Activated gamma-delta T cell treated with Interleukin-2 at 50 U/mL for 16 hours (primary cell): ENCODE measurements at places on chromosomes 13 and 19.
A peak's percentile ranks its signal among the peaks of the same experiment; 100 is the strongest.

DNA sequence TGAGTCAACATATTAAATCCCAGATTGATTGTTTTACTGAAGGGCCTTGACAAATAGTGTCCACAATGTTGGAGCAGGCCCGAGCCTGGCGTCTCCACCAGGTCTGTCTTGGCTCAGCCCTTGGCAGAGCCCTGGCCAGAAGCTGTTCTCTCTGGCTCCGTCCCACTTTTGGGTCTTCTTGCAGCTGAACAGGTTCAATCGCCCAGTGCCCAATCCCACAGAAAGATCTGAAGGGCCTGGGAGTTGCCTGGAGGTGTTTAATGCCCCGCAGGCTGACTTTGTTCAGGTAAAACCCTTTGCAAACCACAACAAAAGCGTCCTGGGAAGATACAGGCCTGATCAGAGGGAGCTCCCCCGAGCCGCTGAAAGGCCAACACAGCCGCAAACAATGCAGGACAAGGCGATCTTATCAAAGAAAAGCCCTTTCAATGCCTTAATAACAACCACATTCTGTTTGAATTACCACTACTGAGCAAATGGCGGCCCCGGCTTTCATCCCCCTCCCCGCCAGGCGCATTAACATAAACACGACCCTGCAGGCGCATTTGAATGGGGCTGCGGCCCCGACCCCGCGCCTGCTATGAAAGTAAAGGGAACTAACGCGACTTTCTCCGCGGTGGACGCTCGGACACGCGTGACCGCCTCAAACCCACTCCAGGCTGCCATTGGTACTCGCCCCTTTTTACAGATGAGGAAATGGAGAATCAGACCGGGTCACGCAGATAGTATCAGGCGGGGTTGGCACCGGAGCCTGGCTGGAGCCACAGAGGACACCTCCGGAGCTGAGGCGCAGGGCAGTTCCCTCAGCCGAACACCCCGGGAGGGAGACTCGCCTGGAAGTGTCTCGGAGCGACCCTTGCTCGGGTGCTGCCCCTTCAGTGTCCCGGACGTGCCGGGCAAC, 3.1 kb downstream of the CDX2 start:
- no peak for DNase-seq

DNA sequence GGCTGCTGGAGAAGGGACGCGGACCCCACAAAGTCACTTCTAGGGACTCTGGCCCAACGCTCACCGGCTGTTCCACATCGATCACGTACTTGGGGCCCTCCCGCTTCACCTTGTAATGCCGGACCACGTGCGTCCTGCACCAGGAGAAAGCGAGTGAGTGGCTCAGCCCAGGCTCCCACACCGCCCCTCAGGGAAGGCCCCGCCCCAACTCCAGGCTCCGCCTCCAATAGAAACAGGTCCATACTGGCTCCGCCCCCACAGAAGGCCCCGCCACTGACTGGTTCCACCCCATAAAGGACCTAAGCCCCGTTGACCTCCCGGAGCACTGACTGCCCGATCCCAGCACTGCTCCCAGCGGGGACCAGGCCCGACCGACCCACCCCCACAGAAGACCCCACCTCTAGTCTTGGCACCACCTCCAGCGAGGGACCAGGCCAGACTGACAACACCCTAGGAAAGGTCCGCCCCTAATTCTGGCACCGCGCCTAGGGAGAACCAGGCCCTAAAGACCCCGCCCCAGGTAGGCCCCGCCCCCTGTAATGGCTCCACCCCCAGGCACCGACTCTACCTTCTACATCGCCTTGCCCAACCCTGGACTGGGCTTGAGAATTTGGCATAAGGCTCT, 11.3 kb downstream of the STAP2 start:
- peak; percentile 50 for DNase-seq

DNA sequence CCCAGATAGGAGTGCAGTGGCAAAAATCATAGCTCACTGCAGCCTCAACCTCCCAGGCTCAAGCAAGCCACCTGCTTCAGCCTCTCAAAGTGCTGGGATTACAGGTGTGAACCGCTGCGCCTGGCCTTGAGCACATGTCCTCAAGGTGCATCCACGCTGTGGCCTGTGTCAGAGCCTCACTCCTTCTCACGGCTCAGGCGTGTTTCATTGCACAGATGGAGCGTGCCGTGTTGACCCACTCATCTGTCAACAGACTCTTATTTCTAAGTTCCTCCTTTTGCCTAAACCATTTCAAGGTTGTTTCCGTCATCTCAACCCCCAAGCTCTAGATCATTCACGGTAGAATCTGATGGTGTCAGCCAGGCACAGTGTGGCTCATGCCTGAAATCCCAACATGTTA, 28.2 kb downstream of the ATP8B3 start:
- no peak for DNase-seq

GRCh38 chr13:97875911-97876310, 77.6 kb upstream of the IPO5 start:
- DNase-seq: no peak

GRCh38 chr19:1841209-1841924, 6.9 kb downstream of the REXO1 start:
- DNase-seq: no peak

- no peak for DNase-seq
Measured at GRCh38 chr19:43672061-43672679, 2.2 kb upstream of the PLAUR start.
